ENCODE measurements at places on chromosomes 2 and 18. TPM values are rescaled to one million over a fixed set of nuclear protein-coding genes. Genes with fewer than 3 reads are reported as not detected.

GYPC gene
- total RNA-seq = 79.5 TPM

CIAO1 gene
- 57.1 TPM for total RNA-seq

FTCDNL1 gene
- 1.4 TPM for total RNA-seq

CABLES1 gene
- 25.7 TPM for total RNA-seq

ANO7 gene
- total RNA-seq = 5.4 TPM

LTBP1 gene
- 573 TPM for total RNA-seq

SLC14A1 gene
- 33.1 TPM for total RNA-seq

TUBA3E gene
- not detected for total RNA-seq

DNA sequence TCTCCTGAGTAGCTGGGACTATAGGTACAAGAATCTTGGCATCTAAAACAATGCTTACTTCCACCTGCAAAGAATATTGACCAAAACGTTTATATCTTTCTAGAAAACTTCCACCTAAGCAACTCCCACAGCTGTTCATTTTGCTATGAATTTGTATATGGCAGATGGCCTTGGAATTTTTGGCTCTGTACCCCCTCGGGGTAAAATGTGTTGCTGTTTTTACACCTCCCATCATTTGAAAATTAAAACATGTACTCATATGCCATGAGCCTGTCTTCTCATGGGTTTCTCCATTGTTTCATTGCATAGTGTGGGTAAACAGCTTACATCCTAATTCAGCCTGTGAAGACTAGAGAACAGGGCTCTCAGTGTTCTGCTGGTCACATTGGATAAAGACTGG lies 853.6 kb upstream of the SOX11 start:
- no peak overlapping the region for H3K27ac ChIP-seq
- H3K27me3 ChIP-seq = no peaks in the 10 kb centered on the region
- DNase-seq = no peak
- H3K36me3 ChIP-seq = no peaks in the 10 kb centered on the region

DNA sequence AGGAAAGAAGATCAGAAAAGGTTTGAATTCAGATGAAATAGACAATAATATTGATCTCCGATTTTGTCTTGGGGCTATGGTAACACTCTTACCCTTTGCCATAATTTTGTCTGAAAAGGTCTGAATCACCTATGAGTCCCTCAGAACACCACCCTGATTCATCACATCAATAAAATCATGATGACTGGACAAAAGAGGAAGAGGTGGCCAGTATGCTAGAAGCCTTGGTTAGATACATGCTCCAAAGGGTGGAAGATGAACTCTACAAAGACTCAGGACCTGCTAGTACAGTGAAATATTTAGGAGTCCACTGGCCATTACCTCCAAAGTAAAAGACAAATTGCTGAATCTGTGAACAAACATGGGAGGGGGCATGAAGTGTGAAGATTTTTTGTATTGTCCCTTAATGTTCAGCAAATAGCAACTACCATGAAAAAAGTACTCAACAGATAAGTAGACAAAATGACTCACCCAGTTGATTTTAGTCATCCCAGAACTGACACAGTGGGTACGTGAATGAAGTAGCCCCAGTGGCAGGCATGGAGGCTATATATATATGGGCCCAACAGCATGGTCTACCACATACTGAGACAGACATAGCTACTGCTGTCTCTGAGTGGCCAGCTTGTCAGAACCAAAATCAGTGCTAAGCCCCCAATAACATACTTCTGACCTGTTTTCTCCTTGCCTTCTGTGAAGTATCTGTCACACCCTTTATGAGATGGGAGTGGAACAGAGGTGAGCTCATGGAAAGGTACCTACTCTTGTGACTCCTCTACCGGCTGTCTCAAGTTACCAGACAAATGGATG lies 36.5 kb upstream of the GLS start:
- DNase-seq = no peak
- H3K27ac ChIP-seq = no peak overlapping the region
- no peaks in the 10 kb centered on the region for H3K36me3 ChIP-seq

DNA sequence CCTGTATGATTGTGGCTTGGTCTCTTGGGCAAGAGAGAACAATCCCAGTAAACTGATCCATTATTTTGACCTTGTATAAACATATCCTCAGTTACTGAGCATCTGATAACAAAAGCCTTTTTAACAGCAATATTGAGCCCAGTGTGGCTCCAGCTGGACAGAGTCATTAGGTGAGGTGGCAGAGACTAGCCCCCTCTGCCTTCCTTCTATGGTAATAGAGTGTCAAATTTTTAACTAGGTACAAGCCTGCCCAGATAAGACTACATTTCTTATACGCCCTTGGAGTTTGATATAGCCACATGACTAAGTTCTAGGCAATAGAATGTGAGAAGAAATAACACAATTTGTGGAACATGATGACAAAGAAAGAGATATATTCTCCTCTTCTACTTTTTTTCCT lies 56.2 kb downstream of the HNMT start:
- no peaks in the 10 kb centered on the region for H3K36me3 ChIP-seq
- no peak for DNase-seq
- H3K27me3 ChIP-seq = no peaks in the 10 kb centered on the region
- no peak overlapping the region for H3K4me3 ChIP-seq
- H3K4me1 ChIP-seq = peaks cover 6% of the 10 kb centered on the region

GRCh38 chr2:70009762-70010575 lies 48.5 kb upstream of the ASPRV1 start:
- H3K27me3 ChIP-seq = no peaks in the 10 kb centered on the region
- no peaks in the 10 kb centered on the region for H3K36me3 ChIP-seq
- H3K4me3 ChIP-seq = no peak overlapping the region
- no peak for DNase-seq
- no peaks in the 10 kb centered on the region for H3K4me1 ChIP-seq

- no peaks in the 10 kb centered on the region for H3K27me3 ChIP-seq
- H3K4me3 ChIP-seq = no peak overlapping the region
- DNase-seq = no peak
- H3K27ac ChIP-seq = no peak overlapping the region
- H3K4me1 ChIP-seq = no peaks in the 10 kb centered on the region
These were observed 220.3 kb downstream of the ANAPC1 start for GRCh38 chr2:111663471-111664274.

- no peaks in the 10 kb centered on the region for H3K27me3 ChIP-seq
- no peaks in the 10 kb centered on the region for H3K36me3 ChIP-seq
- DNase-seq = no peak
- no peak overlapping the region for H3K27ac ChIP-seq
These were observed 58.9 kb downstream of the TGIF1 start for GRCh38 chr18:3508576-3509549.

- H3K27me3 ChIP-seq = no peaks in the 10 kb centered on the region
- H3K27ac ChIP-seq = no peak overlapping the region
- no peak overlapping the region for H3K4me3 ChIP-seq
These were observed 16.8 kb upstream of the LYPD6 start for GRCh38 chr2:149313512-149313972.

DNA sequence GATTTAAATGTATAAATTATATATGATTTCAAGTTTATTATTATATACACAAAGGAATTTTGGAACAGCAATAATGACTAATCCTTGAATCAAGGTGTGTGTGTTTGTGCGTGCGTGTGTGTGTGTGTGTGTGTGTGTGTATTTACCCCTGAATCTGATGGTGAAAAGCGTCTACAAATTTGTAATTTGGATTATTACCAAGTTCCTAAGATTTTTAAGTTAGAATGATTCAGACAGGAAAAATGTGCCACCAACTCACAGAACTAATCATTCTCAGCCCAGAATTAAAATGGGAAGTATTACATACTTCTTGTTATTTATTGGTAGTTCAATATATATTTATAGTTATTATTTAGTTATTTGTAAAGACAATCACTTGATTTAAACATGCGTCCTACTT lies 12.3 kb downstream of the CALCRL start:
- no peak overlapping the region for H3K4me3 ChIP-seq
- H3K36me3 ChIP-seq = no peaks in the 10 kb centered on the region
- H3K27ac ChIP-seq = no peak overlapping the region
- H3K4me1 ChIP-seq = no peaks in the 10 kb centered on the region

- H3K27ac ChIP-seq = no peak overlapping the region
- no peaks in the 10 kb centered on the region for H3K27me3 ChIP-seq
- no peak overlapping the region for H3K4me3 ChIP-seq
- peaks cover 2% of the 10 kb centered on the region for H3K36me3 ChIP-seq
- no peaks in the 10 kb centered on the region for H3K4me1 ChIP-seq
These were observed 32.2 kb downstream of the ZAP70 start for GRCh38 chr2:97745474-97746174.

DNA sequence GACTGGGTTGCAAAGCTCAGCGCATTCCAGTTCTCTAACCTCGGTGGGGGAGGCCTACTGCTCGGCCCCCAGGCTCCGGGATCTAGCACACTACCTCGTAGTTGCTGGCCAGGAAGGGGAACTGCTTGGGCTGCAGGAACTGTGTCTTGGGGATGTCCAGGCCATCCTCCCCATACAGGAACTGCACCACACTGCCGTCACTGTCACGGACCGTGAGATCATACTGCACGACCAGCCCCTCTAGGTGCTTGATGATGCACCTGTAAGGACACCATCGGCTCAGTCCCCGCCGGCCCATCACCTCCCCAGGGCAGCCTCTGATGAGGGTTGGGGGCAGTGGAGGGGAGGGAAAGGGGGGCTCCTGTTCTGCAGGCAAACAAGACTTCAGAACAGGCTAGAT lies 61.6 kb downstream of the POLR1A start:
- no peak for DNase-seq
- H3K4me1 ChIP-seq = no peaks in the 10 kb centered on the region
- no peaks in the 10 kb centered on the region for H3K36me3 ChIP-seq
- H3K27ac ChIP-seq = no peak overlapping the region

GRCh38 chr2:12014088-12014960 lies 267.9 kb downstream of the LPIN1 start:
- H3K36me3 ChIP-seq = no peaks in the 10 kb centered on the region
- no peak for DNase-seq
- no peak overlapping the region for H3K27ac ChIP-seq
- no peak overlapping the region for H3K4me3 ChIP-seq
- H3K4me1 ChIP-seq = no peaks in the 10 kb centered on the region

GRCh38 chr2:161100211-161100895 lies 59.9 kb upstream of the TANK start:
- no peaks in the 10 kb centered on the region for H3K27me3 ChIP-seq
- DNase-seq = no peak
- H3K4me3 ChIP-seq = no peak overlapping the region
- no peaks in the 10 kb centered on the region for H3K4me1 ChIP-seq
- H3K27ac ChIP-seq = no peak overlapping the region

DNA sequence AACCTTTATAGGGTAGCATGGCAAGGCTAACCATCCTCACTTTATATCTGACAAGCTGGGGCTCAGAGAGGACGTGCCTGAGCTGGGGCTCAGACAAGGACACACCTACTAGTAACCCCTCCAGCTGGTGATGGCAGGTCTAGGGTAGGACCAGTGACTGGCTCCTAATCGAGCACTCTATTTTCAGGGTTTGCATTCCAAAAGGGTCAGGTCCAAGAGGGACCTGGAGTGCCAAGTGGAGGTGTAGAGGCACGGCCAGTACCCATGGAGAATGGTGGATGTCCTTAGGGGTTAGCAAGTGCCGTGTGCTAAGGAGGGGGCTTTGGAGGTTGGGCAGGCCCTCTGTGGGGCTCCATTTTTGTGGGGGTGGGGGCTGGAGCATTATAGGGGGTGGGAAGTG lies 1.2 kb upstream of the DES start:
- H3K4me1 ChIP-seq = no peaks in the 10 kb centered on the region
- H3K27ac ChIP-seq = no peak overlapping the region
- DNase-seq = no peak

- no peak overlapping the region for H3K27ac ChIP-seq
- H3K27me3 ChIP-seq = no peaks in the 10 kb centered on the region
- H3K36me3 ChIP-seq = no peaks in the 10 kb centered on the region
- no peak for DNase-seq
- H3K4me3 ChIP-seq = no peak overlapping the region
These were observed 11.6 kb upstream of the HNMT start for GRCh38 chr2:137952586-137953129.

GRCh38 chr2:109629867-109630266 lies 15.7 kb downstream of the SOWAHC start:
- H3K27me3 ChIP-seq = no peaks in the 10 kb centered on the region
- no peak overlapping the region for H3K4me3 ChIP-seq
- DNase-seq = no peak
- H3K4me1 ChIP-seq = no peaks in the 10 kb centered on the region
- H3K36me3 ChIP-seq = no peaks in the 10 kb centered on the region

DNA sequence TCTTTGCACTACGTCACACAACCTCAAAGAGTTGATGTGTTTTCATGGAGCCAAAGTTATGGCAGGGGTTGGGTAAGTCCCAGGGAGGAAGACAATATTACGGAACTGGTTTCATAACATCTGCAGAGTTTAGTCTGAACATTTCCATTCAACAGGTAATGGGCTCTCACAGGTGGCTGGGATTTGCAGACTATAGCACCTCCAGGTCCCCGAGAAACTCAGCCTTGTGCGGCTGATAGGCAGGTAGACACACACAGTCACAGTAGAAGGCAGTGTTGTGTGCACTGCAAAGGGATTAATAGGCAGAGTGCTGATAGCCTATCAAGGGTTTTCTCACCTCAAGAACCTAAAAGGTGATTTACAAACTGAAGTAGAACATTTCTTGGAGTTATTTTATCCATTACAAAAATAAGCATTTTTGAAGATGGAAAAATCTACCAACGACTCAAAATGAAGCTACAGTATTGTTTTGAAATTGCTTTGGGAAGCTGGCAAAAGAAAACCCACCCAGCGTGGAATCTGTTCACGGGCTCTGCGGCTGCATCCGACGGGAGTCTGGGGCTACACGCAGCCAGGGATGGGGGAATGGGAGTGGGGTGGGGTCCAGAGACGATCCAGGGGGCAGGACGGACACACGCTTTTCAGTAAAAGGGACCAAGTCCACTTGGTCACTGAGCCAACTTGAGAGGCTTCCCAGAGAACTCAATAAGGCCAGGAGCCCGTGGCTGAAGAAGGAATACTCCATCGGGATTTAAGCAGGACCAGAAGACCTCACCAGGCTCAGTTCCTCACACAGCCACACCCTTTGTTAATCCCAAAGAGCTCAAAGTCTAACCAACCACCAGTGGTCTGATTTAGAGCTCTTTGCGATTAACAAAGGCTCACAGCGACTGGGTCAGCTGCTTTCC lies 82.9 kb downstream of the CHRNA1 start:
- peak overlapping the region; percentile 86 for H3K4me3 ChIP-seq
- H3K27me3 ChIP-seq = no peaks in the 10 kb centered on the region
- peak overlapping the region; percentile 81 for H3K27ac ChIP-seq
- no peak for DNase-seq
- H3K36me3 ChIP-seq = no peaks in the 10 kb centered on the region

DNA sequence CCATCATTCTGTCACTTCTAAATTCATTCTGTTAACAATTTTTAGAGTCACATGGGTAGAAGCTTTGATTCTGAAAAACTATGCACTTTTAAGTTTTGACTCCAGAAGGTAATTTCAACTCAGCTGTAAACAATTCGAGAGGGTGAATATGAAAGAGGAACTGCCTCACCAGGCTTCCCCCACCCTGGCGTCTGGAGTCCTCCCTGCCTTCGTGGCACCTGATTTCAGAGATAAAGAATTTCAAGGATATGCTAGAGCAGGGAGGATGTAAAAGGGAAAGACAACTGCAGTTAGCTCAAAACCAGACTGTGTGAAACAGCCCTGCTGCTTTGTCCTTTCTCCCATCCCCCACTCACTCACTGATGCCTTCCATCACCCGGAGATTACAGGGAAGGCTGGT lies 40.7 kb downstream of the ONECUT2 start:
- H3K4me3 ChIP-seq = no peak overlapping the region
- no peak for DNase-seq
- no peak overlapping the region for H3K27ac ChIP-seq

GRCh38 chr2:132729522-132729921 lies 59.5 kb upstream of the LYPD1 start:
- H3K36me3 ChIP-seq = no peaks in the 10 kb centered on the region
- no peaks in the 10 kb centered on the region for H3K27me3 ChIP-seq
- DNase-seq = no peak
- no peak overlapping the region for H3K27ac ChIP-seq
- H3K4me3 ChIP-seq = no peak overlapping the region
- no peaks in the 10 kb centered on the region for H3K4me1 ChIP-seq

Data from aorta (tissue), 5 donors.